Activated CD4-positive, alpha-beta T cell treated with anti-CD3 and anti-CD28 coated beads, Interleukin-2, amount 50 U/mL, for 24 hours (primary cell): ENCODE measurements at places on chromosomes 11 and 22.

- no peak for DNase-seq
Observed at GRCh38 chr22:23691748-23692423, 1.1 kb downstream of the RGL4 start.

DNA sequence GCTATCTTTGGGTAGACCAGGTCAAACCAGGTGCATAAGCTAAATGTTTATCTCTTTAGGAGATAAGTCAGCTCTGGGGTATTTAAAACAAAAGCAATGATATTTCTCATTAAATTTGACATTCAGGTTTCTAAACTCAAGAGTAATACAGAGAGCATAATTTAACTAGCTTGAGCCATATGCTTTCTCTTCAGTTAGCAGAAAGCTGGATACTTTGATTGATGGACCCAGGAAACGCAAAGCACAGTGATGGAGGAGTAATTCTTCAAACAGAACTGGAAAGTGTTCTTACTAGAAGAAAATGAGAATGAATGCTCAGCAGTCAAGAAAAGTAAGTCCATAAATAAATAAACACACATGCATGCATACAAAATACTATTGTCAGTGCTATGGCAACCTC lies 885.7 kb upstream of the RAG2 start:
- DNase-seq = no peak

DNA sequence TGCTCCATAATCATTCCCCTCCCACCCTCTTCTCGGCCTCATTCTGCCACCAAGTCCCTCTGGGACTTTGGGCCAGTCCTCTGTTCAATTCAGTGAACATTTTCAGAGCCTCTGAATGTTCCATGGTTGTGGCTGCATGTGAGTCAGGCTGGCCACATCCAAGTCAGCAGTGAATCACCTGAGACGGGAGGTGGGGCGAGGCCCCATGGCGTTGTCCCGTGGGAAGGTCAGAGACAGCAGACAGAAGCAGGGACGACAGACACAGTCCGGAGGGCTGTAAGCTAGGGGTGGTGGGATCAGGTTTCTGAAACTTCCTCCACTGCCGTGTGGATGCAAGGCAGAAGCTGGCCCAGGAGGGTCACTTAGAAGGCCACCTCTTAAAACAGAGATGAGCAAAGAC lies 324.8 kb downstream of the MN1 start:
- DNase-seq = no peak

GRCh38 chr11:70873736-70874412 lies 378.5 kb downstream of the SHANK2 start:
- no peak for DNase-seq

- DNase-seq = no peak
Observed at GRCh38 chr11:19869946-19870589, 157.4 kb downstream of the NAV2 start.

GRCh38 chr11:130872981-130873380 lies 43.3 kb downstream of the SNX19 start:
- DNase-seq = no peak

DNA sequence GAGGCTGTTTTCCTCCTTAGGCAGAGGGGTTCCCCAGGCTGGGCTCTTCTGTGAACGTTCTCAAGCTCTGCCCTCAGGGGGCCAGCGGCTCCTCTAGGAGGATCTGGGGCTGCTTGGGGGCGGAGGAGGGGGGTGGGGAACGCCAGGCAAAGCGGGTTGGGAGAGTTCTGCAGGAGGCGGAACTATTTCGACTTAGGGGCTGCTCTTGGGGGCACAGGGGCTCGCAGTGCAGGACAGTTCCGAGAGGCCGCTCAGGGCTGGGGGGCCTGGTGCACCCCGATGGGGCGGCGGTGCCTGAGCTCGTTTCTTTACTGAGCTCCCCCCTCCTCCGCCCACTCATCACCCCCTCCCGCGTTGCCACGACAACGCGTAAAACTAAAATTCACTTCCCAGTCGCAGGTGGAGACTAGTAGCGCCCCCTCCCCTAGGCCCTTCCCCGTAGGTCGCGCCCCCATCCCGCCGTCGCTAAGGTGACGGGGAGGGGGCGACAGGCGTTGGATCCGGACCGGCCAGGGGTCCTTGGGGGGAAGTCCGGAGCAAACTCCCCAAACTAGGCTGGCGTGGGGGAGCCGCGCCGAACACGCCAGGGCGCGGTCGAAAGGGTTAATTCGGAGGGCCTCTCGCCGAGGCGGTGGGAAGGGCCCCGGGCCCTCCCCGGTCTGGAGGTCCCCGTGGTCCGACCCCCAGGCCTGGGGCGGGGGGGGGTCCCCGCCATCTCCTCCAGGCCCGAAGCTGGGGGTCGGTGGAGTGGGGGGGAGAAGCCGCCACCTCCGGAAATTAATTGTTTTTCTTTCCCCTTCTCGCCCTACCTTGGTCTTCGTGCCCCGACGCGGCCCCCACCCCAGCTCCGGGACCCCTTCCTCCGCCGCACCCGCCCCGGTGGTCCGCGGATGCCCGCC lies 857 bp downstream of the SHANK3 start:
- no peak for DNase-seq

- DNase-seq = no peak
Observed at GRCh38 chr11:123111465-123111864, 49.5 kb upstream of the HSPA8 start.

DNA sequence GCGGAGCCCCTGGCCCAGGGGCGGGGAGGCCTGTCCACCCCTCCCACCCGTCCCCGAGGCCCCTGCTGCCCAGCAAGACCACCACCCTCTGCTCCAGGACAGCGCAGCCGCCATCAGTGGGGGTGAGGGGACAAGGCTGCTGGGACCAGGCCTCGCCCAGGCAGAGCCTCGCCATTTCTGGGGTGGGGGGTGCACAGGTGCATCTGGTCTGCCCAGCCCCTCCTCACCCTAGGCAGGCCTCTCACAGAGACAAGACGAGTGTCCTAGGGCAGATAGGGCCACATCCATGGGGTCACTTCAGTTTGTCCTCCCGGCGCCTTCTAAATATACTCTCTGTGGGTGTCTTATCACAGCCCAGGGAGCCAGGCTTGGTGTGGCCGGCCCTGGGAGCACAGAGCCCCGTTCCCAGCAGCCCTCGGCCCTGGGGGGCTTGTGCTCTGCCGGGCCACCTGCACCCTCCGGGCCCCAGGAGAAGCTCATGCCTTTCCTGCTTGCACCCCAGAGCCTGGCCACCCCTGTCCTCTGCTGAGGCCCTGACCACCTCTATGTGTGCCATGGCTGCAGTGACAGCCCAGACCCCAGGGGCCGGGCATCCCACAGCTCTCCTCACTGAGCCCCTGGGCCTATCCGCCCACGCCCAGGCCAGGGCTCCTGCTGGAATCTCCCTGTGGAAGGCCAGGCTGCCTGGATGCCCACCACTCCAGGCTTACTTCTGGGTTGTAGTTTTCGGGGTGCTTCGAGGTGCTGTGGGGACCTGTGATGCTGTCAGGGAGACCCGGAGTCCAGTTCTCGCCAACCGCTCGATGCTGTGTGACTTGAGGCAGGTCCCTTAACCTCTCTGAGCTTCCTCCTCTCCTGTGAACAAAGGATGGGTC lies 70.8 kb downstream of the KCNQ1 start:
- no peak for DNase-seq

- no peak for DNase-seq
Observed at GRCh38 chr22:25478528-25478927, 85.9 kb upstream of the GRK3 start.

GRCh38 chr11:128499613-128500253 lies 87.6 kb downstream of the ETS1 start:
- no peak for DNase-seq
